Stimulated activated CD4-positive, alpha-beta T cell treated with anti-CD3 and anti-CD28 coated beads, Interleukin-12 subunit alpha, Interleukin-12 subunit beta, amount 100 ng/mL, for 4 hours (primary cell): ENCODE measurements at places on chromosomes 11 and 22.

GRCh38 chr11:44524346-44524745, 41.1 kb upstream of the CD82 start:
- no peak for DNase-seq

DNA sequence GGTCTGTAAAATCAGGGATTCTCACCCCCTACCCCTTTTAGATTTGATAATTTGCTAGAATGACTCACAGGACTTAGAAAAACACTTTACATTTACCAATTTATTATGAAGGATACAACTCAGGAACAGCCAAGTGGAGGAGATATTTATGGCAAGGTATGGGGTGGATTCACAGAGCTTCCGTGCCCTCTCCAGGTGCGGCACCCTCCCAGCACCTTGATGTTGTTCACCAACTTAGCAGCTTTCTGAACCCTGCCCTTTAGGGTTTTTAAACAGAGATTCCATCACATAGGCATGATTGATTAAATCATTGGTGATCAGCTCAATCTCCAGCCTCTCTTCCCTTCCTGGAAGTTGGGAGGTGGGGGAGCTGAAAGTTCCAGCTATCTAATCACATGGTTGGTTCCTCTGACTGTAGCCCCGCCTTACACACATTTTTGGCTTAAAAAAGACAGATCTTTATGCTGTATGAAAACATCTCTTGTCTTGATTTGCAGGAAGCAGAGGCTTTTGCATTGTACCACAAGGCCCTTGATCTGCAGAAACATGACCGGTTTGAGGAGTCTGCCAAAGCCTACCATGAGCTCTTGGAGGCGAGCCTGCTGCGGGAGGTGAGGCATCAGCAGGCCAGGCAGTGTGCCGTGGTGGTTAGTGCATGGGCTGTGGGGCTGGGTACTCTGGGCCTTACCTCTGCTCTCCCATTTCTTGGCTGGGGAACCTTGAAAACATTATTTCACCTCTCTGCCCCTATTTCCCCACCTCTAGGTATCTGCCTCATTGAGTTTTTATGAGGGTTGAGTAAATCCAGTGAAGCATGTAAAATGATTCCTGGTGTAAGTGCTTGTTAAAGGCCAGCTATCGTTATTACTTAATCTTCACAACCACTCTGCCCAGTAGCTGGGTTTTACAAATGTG, 27.0 kb downstream of the CABIN1 start:
- no peak for DNase-seq

GRCh38 chr11:112795142-112795815, 165.9 kb upstream of the NCAM1 start:
- no peak for DNase-seq

GRCh38 chr11:64665411-64665821, 57.6 kb downstream of the NRXN2 start:
- no peak for DNase-seq

- DNase-seq, result no peak
Measured at GRCh38 chr11:44637487-44637886, 72.0 kb downstream of the CD82 start.

DNA sequence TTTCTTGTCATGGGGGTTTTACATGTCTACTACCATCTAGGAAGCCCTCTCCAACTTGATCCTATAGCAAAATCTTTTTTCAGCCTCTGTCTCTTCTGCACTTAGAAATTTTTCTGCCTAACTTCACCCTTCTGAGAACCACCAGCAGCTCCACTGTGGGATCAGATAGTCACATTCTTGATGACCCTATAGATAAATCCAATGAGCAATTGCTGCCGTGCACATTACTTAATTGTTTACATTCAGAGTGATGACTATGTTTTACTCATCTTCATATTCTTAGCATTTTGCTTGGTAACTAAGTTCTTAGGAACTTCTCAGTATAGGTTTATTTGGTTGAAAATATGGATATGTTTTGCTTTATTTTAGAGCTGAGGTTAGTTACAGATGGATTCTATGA, 12.4 kb upstream of the ETS1 start:
- DNase-seq, result no peak

- DNase-seq, result no peak
Measured at GRCh38 chr11:9146477-9146876, 55.1 kb upstream of the SCUBE2 start.

GRCh38 chr11:111329306-111330204, 31.2 kb downstream of the POU2AF3 start:
- no peak for DNase-seq

DNA sequence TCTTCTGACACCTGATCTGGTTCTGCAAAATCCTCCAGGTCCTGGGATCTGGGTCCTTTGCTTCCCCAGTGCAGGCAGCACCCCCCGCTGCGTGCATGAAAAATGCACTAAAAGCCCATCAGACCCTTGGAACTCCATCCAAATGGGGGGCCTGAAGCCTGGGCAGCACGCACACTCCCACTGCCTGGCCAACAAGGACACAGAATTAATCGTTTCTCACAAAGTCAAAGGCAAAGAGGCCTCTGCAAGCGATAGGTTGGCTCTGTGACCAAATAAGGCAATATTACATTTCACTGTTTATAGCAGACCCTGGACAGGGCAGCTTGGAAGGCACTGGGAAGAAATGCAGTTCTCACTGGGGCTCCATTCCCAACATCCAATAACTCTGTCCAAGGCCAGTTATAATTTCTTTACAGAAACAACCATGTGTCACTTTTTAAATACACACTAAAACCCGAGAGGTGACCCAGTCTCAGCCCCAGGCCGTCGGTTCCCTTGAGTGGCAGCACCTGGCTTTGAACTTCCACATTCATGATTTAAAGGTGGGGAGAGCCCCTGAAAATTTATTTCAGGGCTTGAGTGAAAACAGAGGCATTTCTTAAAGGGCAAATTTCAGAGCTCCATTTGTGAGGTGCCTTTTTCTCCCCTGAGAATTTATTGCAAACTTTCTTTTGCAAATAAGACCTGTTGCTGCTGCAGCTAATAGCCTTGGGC, 114.4 kb upstream of the ANO1 start:
- DNase-seq, result no peak

DNA sequence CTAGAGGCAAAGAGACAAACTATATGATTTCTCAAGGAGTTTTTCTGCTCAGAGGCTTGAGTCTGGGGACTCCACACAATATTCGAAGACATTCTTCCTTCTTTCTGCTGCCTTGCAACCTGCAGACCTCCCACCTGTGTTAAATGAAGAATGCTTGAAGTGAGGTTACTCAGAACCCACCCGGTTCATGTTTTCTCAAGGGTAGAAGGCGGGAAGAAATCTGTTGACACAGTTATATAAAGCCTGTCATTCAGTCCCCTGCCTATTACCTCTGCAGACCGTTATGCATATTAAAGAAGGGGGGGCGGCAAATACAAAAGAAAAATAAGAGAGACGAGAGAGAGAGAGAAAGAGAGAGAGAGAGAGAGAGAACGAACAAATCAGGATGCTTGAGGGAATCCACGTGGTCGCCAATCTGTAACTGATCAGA, 2.2 kb upstream of the KMT2A start:
- DNase-seq, result no peak

DNA sequence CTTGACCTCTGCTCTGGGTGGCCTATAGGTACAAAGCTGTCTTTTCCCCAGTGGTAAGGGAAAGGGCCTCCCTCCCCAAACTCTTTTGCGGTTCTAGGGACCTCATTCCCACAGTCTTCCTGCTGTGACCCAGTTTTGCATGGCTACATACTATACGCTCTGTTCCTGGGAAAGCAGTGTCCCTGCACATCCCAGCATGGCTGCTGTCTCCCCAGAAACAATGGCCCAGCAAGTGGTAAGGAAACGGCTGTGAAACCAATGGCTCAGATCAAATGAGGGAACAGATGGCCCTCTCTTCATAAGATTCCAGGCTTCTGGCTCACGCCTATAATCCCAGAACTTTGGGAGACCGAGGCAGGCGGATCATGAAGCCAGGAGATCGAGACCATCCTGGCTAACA, 41.1 kb downstream of the RPL27A start:
- no peak for DNase-seq

GRCh38 chr11:92552942-92553341, 328.3 kb downstream of the FAT3 start:
- DNase-seq, result no peak

GRCh38 chr22:20864186-20864908, 5.5 kb downstream of the SNAP29 start:
- no peak for DNase-seq

- DNase-seq, result peak; percentile 30
Measured at GRCh38 chr11:108498046-108498815, at the start of gene POGLUT3. POGLUT3 (minus strand) TSS chr11:108498384; CDS start chr11:108498366, 18 bp downstream.

GRCh38 chr22:24565077-24565476, 9.3 kb downstream of the SNRPD3 start:
- DNase-seq, result no peak

GRCh38 chr22:36900880-36901279, 12.5 kb upstream of the CSF2RB start:
- DNase-seq, result no peak

- DNase-seq, result peak; percentile 72
Measured at GRCh38 chr22:37230673-37231405, 13.2 kb downstream of the RAC2 start.

DNA sequence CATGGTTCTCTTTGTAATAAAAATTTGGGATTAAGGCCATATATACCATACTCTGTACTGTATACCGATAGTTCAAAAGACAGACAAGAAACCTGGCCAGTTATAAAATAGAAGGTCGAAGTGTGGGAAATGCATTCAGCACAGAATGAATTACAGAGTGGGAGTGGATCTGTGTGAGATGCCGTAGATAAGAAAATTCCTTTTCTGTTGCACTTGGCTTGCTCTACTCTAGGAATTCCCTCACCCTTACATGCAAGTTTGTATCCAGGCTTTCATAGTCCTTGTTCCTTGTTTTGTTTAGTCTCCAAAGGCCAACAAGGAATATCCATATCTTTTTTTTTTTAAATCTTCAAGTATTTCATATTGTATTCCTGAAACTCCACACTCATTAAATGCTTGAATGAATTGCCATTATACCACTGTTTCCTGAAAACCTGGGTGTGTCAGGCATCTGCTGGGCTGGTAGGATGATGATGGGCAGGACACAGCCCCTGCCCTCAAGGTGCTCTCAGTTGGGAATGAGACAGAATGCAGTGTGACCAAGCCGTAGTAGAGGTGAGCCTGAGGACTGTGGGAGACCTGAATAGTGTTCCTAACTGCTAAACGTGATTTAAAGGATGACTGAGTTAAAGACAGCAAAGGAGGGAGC, 53.5 kb downstream of the TEAD1 start:
- DNase-seq, result no peak

DNA sequence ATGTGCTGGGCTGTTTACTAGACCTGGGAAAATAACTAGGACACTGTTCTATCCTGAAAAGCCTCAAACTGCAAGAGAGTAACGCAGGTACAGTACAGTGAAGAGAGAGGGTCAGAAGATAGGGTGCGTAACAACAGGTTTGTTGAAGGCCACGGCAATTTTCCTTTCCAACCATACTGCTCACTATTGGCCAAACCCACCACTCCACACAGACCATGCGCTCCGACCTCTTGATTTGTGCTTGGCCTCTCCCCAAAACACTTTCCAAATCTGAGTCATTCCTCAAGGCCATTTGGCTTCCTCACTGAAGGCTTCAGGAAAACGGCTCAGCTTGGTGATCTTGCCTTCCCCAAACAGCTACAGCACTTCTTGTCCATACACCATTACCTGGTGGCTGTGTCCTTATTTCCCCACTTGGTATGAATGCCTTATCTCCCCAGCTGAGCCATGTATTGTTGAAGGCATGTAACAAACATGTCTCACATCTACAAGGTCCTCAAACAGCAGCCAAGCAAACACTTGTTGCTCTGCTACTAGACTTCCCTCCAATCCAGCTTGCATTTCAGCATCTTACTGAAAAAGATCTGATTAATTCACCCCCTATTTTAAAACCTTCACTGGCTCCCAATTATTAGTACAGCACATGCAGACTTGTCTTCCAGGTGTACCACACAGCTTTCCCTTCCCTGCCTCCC, 40.9 kb downstream of the TCF20 start:
- no peak for DNase-seq

- DNase-seq, result no peak
Measured at GRCh38 chr11:69921128-69922014, 102.2 kb upstream of the FGF3 start.

GRCh38 chr11:21564095-21564494, 628.8 kb upstream of the ANO5 start:
- DNase-seq, result no peak

- no peak for DNase-seq
Measured at GRCh38 chr11:110991661-110992355, 253.7 kb upstream of the POU2AF2 start.

GRCh38 chr11:114091516-114092397, 32.2 kb downstream of the ZBTB16 start:
- DNase-seq, result no peak

GRCh38 chr22:46443850-46444389, 93.5 kb downstream of the CELSR1 start:
- no peak for DNase-seq

DNA sequence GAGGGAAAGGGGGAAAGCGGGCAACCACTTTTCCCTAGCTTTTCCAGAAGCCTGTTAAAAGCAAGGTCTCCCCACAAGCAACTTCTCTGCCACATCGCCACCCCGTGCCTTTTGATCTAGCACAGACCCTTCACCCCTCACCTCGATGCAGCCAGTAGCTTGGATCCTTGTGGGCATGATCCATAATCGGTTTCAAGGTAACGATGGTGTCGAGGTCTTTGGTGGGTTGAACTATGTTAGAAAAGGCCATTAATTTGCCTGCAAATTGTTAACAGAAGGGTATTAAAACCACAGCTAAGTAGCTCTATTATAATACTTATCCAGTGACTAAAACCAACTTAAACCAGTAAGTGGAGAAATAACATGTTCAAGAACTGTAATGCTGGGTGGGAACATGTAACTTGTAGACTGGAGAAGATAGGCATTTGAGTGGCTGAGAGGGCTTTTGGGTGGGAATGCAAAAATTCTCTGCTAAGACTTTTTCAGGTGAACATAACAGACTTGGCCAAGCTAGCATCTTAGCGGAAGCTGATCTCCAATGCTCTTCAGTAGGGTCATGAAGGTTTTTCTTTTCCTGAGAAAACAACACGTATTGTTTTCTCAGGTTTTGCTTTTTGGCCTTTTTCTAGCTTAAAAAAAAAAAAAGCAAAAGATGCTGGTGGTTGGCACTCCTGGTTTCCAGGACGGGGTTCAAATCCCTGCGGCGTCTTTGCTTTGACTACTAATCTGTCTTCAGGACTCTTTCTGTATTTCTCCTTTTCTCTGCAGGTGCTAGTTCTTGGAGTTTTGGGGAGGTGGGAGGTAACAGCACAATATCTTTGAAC, 6.8 kb downstream of the MALAT1 start:
- no peak for DNase-seq

- DNase-seq, result no peak
Measured at GRCh38 chr11:60905551-60906113, 753 bp downstream of the PRPF19 start.

GRCh38 chr11:116730601-116731000, 42.2 kb downstream of the BUD13 start:
- DNase-seq, result no peak
